ENCODE measurements at places on chromosomes 11 and 22.

GRCh38 chr22:33247758-33248157, 189.6 kb upstream of the SYN3 start:
- peak; percentile 79 for DNase-seq

DNA sequence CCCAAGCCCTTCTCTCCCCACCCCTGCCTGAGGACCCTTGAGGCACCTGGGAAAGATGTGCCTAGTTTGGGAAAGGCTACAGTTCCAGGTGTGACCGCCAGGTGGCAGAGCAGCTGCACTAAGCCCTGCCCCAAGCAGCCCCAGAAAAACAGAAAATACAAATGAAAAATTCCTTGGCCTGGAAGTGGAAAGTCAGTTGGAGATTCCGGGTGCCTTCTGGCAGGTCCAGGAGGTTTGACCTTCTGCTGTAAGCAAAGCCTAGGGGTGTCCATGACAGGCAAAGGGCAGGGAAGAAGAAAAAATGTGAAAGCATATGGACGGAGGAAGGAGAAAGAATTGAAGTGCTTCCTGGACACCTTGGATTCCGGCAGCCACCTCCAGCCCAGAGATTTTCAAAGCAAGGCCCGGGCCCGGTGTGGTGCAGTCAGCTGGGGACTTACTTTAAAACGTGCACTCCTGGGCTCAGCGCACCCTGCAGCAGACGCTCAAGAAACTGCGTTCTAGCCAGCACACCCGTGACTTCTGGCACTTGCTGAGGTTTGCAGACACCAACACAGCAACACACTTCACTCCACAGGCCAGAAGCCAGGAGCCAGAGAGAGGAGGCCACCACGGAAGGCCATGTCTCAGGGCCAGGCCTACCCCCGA, 37.3 kb upstream of the SLC22A12 start:
- peak; percentile 43 for DNase-seq

DNA sequence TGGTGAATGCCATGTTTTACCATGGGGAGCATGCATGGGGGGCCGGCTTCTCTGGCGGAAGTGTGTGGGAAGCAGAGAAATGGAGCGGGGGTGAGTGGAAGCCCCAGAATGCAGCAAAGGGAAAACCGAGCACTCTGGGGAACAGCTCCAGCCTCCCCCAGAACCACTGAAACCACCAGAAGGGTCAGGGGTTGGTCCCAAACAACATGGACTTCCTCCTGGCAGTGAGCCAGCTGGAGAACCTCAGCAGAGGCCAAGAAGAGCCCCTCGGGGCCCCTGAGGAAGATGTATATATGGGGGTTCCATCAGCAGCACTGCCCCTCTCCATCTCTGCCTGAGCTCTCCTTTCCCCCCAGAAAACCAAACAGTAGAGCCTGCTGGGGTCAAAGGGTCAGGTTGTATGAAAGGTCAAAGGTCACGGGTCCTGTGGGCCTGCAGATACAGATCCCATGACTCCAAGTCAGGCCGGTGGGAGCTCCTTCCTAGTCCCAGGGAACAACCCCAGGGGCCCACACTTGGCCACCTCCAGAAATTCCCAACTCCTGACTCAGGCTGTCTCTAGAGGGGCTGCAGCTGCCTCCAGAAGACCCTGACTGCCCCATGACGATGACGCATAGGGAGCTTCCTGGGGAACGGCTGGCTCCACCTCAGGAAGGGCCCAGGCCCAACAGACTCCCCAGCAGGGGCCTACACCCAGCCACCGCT, 48.5 kb upstream of the TIMP3 start:
- DNase-seq: no peak

- peak; percentile 68 for DNase-seq
These were observed 787.1 kb upstream of the API5 start for GRCh38 chr11:42524534-42525227.

- no peak for DNase-seq
These were observed 251.2 kb downstream of the ETS1 start for GRCh38 chr11:128336203-128336602.

- peak; percentile 3 for DNase-seq
These were observed 51.8 kb upstream of the ASPHD2 start for GRCh38 chr22:26377170-26377830.

GRCh38 chr11:33731723-33732531, 4.3 kb downstream of the CD59 start:
- DNase-seq: peak; percentile 42

- DNase-seq: no peak
These were observed 93.1 kb downstream of the CADM1 start for GRCh38 chr11:115411120-115411519.

DNA sequence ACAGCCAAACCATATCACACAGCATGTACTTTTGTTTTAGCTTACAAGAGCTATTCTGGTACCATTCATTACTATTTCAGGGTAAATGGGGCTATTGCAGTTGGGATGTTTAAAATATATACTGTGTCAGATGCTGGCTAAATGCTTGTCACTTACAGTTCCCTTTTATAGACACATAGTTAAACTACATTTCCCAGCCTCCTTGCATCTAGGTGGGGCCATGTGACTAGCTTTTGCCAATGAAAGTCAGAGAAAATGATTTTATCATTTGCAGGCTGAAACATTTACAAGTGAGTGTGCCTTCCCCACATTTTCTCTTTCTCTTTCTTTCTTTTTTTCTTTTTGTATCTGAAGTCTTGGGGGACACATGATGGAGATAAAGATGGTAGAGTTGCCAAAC, 7.8 kb upstream of the IFTAP start:
- no peak for DNase-seq

GRCh38 chr11:117985953-117986887, at the start of gene IL10RA:
TSS of gene IL10RA (plus strand) at chr11:117986394. CDS start at chr11:117986468, 74 bp downstream.
- DNase-seq: peak; percentile 94

- no peak for DNase-seq
These were observed 39.0 kb downstream of the PAMR1 start for GRCh38 chr11:35486446-35486845.

- no peak for DNase-seq
These were observed 11.0 kb downstream of the MUC5AC start for GRCh38 chr11:1168721-1169161.

DNA sequence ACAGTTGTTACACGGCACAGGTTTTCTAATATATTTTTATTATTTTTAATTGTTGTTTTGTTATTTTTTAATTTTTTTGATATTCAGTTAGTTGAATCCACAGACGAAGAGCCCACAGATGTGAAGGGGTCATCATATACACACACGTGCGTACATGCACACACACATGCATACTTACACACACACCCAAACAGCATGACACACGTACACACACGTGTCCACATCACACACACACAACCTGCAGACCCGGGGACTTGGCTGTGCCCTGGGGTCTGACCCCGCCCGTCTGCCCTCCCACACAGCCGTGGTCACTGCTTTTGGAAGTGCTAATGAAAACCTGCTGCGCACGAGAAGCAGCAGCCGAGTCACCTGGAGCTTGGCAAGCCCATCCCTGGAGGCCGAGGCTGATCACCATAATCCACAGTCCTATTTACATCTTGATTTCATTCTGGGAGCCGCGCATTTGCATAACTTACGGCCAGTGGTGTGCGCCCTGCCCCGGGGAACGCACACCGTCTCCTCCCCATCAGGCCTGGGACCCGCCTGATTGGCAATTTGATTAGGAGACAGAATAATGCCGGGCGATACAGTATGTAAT, 110.3 kb downstream of the BRD1 start:
- DNase-seq: no peak

DNA sequence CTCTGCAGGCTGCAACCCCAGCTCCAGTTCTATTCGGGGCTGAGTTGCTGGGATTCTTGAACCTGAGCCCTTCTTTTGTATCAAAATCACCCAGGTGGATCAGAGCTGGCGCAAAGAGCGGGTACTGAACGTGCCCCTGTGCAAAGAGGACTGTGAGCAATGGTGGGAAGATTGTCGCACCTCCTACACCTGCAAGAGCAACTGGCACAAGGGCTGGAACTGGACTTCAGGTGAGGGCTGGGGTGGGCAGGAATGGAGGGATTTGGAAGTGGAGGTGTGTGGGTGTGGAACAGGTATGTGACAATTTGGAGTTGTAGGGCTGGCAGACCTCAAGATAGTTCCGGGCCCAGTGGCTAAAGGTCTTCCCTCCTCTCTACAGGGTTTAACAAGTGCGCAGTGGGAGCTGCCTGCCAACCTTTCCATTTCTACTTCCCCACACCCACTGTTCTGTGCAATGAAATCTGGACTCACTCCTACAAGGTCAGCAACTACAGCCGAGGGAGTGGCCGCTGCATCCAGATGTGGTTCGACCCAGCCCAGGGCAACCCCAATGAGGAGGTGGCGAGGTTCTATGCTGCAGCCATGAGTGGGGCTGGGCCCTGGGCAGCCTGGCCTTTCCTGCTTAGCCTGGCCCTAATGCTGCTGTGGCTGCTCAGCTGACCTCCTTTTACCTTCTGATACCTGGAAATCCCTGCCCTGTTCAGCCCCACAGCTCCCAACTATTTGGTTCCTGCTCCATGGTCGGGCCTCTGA, 3.8 kb downstream of the FOLR1 start:
- DNase-seq: no peak

DNA sequence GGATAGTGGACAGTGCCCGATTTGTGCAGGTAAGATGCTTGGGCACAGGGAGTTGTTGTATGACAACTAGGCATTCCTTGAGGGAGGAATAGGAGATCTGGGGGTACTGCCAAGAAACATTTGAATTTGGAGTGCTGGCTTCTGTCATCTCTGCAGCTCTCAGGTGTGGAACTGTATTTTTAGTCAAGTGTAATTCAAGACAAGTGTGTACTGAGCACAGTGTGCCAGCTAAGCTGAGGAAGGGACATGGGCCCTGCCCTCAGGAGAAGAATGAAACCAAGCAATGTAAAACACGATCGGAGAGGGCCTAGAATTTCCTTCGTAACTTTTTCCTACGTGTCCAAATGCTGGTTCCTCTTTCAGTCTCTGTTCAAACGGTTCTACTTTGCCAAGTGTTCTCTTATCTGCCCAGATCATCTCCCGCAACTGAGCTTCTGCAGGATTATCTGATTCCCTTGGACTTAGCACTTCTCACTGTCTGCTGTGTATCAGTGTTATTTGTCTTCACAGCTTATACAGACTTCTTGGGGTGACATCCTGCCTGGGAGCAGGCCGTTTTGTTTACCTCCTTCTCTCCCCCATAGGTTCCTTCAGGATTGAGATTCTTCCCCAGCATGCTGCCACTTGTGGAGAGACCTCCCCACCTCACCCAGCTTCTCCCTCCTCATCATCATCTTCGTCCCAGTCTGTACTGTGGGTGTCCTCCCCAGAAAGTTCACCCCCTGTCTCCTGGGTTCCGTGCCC, 27.6 kb downstream of the ART5 start:
- DNase-seq: no peak

- DNase-seq: no peak
These were observed 22.2 kb upstream of the MALAT1 start for GRCh38 chr11:65476632-65477148.

DNA sequence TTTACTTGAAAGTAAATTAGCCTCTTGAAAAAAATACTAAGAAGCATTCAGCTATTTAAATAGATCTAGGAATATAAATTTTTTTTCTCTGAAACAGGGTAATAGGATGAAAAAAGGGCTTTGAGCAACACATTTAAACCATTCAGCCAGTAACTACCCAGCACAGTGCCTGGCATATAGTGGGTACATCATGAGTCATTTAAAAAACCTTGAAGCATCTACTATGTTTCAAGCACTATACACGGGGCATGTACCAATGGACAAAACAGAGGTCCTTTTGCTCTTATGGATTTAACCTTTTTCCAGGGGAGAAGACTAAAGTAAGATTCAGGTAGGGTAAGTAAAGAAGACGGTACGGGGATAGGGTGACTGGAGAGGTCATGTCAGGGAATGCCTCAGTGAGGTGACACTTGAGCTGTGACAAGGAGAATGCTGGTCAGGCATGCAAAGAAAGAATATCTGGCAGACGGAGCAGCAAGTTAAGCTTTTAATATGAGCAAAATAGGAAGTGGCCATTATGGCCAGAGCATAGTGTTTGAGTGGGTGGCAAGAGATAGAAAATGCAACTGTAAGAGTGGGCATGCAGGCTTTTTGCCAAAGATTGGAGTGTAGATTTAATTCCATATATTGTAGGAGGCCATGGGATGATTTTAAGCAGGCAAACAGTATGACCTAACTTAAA, 101.1 kb downstream of the HIPK3 start:
- no peak for DNase-seq

GRCh38 chr22:39317084-39317774, 2.2 kb downstream of the RPL3 start:
- peak; percentile 64 for DNase-seq

DNA sequence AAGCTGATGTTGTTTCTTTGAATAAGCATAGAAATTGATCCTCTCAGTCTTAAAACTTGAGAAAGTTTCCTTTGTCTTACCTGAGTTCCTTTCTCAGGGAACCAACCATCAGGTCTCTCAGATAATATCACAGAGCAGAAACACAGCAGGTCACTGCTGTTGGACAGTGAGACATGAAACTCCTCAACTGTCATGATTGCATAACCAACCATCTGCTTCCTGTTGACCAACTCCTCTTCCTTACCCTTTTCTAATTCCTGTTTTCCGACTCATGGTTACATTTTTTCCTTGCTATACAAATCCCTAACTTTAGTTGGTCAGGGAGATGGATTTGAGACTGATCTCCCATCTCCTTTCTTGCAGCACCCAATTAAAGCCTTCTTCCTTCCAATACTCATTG, 845.3 kb downstream of the FAM181B start:
- no peak for DNase-seq

DNA sequence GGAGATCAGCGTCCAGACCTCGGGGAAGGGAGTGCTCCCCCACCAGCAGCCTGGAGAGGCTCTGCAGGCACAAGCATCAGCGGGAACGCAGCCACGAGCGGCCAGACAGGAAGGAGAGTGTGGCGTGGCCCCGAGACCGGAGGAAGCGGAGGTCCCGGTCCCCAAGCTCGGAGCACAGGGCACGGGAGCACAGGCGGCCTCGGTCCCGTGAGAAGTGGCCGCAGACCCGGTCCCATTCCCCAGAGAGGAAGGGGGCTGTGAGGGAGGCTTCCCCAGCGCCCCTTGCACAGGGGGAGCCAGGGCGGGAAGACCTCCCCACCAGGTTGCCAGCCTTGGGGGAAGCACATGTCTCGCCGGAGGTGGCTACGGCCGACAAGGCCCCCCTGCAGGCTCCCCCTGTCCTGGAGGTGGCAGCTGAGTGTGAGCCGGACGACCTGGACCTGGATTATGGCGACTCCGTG, 6.9 kb downstream of the IRF7 start:
- no peak for DNase-seq

DNA sequence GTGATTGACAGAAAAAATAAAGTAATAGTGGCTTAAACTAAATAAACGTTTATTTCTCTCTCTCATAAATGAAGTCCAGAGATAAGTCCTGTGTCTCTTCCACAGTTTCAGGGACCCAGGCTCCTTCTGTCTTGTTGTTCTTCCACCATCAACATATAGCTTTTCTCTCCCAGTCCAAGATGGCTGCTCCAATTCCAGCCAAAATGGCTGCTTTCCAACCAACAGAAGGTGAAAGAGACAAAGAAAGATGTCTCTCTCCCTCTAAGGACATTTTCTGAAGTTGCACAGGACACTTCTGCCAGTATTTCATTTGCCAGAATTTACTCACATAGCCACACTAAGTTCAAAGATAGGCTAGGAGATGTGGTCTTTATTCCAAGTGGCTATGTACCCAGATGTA, 9.4 kb upstream of the PLEKHB1 start:
- DNase-seq: no peak

- no peak for DNase-seq
These were observed 9.3 kb downstream of the OSBPL5 start for GRCh38 chr11:3155691-3156258.

- DNase-seq: peak; percentile 85
These were observed 583 bp downstream of the TAF1D start for GRCh38 chr11:93740730-93741093.

GRCh38 chr11:90699791-90700400, 477.0 kb upstream of the CHORDC1 start:
- no peak for DNase-seq
